HS-5 (cell line): ENCODE measurements at places on chromosomes 13 and 19.

DNA sequence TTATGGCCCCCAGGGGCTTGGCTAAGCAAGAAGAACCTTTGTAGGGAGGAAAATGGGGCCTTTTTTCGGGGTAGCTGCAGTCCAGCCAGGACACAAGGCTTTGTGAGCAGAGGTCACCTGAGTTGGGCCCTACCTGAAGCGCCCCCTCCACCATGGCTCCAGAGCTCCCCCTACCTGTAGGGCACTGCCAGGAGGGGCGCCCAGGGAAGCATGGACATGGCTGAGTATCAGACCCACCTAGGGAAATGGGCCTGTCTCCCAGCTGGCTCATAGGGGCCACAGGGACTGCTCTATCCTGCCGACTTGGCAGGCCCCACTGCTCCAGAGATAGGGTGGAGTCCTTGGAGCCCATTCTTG, 9.0 kb upstream of the CEBPA start:
- DNase-seq: no peak

GRCh38 chr13:80755910-80756309, 415.0 kb upstream of the SPRY2 start:
- no peak for DNase-seq

- DNase-seq: no peak
These were observed 1047.5 kb upstream of the SPRY2 start for GRCh38 chr13:81388400-81388799.

DNA sequence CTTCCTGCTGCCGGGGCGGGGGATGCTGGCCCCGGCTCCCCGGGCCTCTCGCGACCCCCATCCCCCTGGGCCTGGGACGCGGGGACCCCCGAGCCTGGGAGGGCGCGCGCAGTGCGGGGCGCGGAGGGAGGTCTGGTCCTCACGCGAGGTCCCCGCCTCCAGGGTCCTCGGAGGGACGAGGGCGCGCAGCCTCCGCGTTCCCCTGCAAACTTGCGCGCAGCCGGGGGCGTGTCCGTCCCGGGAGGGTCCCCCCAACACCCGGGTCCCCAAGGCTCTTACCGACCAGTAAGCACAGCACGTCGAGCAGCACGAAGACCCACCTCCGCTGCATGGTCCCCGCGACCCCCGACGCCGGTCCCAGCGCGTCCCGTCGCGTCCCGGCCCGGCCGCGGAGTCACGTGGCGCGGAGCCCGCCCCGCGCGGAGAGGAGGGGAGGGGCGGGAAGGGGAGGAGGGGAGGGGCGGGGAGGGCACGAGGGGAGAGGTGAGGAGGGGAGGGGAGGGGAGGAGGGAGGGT, at the start of gene PLPP2:
Gene PLPP2, minus strand, starts transcription at position 398 of the 516 bp plus-strand sequence. Its CDS starts 67 bp downstream, at position 331.
- no peak for DNase-seq

- DNase-seq: no peak
These were observed 23.1 kb downstream of the LRFN3 start for GRCh38 chr19:35959040-35959967.

DNA sequence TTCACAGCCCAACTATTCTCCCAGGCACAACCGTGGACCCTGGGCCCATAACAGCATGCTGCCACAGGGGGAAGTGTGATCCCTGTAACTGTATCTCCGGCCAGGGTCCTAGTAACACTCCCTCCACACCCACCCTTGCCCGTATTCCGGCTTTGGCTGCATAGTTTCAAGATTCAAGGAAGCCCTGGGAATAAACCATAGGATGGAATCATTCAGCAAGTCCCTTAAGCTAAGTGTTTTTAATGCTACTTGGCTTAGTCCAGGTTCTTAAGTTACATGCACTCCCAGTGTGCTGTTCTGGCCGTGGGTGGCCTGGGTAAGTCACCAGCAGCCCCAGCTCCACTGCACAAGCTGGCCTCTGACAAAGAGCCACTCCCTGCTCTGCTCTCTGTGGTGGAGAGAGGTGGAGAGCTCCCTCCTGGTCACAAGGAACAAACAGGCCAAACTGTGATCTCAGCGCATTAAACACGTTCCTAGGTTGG, 532.4 kb upstream of the SGCG start:
- DNase-seq: no peak

DNA sequence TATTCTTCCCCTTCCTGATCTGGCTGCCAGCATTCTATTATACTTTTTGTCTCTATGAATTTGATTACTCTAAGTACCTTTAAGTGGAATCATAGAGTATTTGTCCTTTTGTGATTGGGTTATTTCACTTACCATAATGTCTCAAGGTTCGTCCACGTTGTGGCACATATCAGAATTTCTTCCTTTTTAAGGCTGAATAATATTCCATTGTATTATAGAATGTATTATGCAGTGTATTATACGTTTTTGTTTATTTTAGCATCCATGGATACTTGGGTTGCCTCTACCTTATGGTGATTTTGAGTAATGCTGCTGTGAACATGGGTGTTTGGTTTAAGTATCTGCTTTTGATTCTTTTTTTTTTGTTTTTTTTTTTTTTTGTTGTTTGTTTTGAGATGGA, 19.3 kb downstream of the URI1 start:
- DNase-seq: no peak

DNA sequence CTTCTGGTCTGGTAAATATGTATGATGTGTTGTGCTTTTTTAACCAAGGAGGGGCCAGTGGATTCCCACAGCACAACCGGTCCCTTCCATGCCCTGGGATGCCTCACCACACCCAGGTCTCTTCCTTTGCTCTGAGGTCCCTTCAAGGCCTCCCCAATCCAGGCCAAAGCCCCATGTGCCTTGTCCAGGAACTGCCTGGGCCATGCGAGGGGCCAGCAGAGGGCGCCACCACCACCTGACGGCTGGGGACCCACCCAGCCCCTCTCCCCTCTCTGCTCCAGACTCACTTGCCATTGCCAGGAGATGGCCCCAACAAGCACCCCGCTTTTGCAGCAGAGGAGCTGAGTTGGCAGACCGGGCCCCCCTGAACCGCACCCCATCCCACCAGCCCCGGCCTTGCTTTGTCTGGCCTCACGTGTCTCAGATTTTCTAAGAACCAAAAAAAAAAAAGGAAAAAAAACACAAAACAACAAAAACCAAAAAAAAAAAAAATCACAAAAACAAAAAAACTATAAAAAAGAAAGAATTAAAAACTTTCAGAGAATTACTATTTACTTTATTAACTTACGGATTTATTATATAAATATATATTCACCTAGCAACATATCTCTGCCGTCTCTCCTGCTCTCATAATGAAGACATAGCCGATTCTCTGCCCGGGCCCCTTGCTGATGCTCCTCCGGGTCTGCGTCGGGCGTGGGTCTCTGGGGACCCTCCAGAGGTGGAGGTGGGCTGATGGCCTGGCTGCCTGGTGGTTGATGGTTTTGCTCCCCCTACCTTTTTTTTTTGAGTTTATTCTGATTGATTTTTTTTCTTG, 14.4 kb downstream of the CAPN12 start:
- no peak for DNase-seq

- DNase-seq: no peak
These were observed 82.1 kb downstream of the ZNF429 start for GRCh38 chr19:21587549-21587948.
